Amniotic stem cell (primary cell): ENCODE measurements at places on chromosomes 16 and 17.
A peak's percentile ranks its signal among the peaks of the same experiment; 100 is the strongest.

DNA sequence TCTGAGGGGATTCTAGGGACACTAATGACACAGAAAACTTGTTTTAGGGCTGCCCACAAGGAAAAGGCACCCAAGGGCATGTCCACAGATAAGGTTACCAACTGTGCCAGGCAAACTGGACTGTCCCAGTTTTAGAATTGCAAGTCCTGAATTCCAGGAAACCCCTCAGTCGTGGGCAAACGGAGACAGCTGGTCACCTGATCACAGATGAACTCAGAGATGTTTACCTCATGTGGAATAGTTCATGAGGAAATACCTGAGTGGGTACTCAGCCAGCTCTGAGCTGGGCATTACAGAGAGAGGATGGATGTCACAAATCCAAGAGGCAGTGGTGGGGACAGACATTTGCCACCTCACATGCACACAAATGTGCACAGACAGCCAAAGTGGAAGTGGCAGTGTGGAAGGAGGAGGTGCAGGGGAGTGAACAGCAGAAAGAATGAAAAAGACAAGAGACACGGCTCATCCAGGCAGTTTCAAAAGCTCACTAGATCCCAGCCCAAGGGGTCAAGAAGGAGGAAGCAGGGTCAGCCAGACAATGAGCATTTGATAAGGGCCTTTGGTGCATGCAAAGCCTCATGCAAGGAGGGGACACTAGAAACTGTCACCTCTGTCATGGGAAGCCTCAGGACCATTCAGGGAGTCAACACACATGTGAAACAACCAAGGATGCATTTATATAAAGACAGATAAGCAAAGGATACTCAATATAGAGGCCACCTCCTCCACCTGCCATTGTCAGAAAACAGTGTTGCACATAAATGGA is 24.8 kb downstream of the TTLL6 start:
- no peak for DNase-seq

- DNase-seq: no peak
These were observed 2.9 kb upstream of the IL32 start for GRCh38 chr16:3062553-3062952.

GRCh38 chr17:64418506-64419339 is 28.1 kb upstream of the PECAM1 start:
- DNase-seq: peak; percentile 44

DNA sequence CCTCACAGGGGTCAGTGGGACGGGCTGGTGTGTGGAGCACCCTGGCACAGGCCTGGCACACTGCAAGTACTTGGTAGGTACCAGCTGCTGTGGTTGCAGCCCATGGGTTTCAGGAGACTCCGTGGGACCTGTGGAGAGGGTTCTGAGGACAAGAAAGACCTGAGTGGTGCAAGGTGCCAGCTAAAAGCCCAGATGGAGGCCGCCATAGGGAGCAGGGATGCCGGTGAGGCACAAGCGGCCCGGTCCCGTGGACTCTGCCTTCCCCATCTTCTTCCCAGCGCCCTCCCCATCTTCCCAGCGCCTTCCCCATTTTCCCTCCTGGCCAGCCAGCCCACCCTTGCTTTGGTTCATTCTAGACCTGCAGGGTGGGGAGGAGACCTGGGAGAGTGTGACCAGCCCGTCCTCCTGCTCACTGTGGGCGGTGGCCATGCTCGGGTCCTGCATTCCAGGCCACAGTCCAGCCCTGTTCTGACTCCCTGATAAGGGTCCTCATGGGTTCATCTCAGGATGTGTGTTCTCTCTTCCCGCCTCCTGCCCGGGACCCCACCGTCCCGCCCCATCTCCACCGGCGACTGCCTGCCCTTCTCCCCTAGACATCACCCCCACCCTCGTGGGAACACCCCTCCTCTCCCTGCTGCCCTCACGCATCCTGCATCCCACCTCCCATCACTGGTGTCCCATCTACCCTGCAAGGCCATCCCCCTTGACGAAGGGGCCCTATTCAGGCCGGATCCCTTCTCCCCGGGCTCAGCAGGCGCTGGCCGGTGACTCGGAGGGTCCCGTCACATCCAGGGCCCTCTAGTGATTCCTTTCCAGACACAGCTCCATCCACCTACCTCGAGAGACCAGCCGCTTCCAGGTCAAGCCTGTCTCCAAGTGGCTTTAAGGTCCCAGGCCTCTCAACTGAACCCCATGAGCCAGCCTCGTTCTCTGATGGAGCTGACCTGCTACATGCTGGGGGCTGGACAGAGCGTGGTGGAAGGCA is 3.4 kb downstream of the ZNF469 start:
- DNase-seq: no peak

DNA sequence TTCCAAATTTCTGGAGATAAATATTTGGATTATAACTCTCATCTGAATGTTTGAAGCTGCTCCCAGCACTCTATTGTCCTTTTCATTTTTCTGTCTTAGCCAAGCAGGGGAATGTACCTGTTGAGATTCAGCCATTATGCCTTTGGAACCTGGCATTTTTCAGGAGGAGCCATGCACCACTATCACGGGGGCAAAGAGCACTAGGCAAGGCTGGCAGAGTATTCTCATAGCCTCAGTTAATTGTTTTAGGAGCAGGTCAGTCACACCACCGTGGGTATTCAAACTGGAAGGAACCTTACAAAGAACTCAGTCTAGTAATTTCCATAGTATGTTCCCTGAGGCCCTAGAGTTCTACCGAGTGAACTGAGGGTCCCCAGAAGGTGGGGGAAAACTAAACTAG is 348.9 kb downstream of the TMEM114 start:
- no peak for DNase-seq

GRCh38 chr17:319266-319665 is 33.3 kb downstream of the RPH3AL start:
- DNase-seq: no peak

- peak; percentile 47 for DNase-seq
These were observed 8.8 kb downstream of the TAX1BP3 start for GRCh38 chr17:3659541-3660111.

GRCh38 chr16:57609541-57610401 is 18.7 kb upstream of the ADGRG1 start:
- no peak for DNase-seq
